Stimulated activated CD4-positive, alpha-beta T cell treated with anti-CD3 and anti-CD28 coated beads, Interleukin-4, amount 100 ng/mL, for 4 hours (primary cell): ENCODE measurements at places on chromosomes 13 and 19.

- DNase-seq, result no peak
Measured at GRCh38 chr13:95073747-95074311, 227.4 kb downstream of the ABCC4 start.

- DNase-seq, result no peak
Measured at GRCh38 chr13:48278806-48279205, 24.7 kb upstream of the RB1 start.

- DNase-seq, result no peak
Measured at GRCh38 chr19:5926641-5927440, 12.8 kb downstream of the CAPS start.

GRCh38 chr19:4425537-4425936 is 23.1 kb downstream of the CHAF1A start:
- no peak for DNase-seq

DNA sequence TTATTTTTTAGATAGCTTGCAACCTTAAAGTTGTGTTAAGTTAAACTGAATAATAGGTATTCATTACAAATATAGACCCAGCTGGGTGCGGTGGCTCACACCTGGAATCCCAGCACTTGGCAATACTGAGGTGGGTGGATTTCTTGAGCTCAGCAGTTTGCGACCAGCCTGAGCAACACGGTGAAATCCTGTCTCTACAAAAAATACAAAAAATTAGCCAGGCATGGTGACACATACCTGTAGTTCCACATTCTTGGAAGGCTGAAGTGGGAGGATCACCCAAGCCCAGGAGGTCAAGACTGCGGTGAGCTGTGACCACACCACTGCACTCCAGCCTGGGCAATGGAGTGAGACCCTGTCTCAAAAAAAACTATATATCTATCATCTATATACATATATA is 386.5 kb downstream of the PCDH17 start:
- DNase-seq, result no peak

DNA sequence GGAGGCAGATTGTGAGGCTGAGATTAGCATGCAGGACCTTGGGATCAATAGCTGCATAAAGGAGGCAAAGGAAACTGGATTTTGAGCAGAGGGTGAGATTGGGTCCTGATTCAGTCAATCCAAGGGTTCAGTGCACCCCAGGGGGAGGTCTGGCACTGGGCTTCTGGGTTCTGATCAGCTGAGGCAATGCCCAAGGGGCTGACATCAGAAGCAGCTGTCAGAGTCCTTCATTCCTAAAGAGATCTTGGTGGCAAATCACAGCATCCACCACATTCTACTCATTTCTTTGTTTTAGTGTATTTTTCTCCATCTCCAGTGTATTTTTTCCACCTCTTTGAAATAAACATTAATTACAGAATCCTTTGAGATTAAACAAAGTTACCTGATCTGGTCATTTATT is 5.4 kb upstream of the LYPD5 start:
- no peak for DNase-seq

DNA sequence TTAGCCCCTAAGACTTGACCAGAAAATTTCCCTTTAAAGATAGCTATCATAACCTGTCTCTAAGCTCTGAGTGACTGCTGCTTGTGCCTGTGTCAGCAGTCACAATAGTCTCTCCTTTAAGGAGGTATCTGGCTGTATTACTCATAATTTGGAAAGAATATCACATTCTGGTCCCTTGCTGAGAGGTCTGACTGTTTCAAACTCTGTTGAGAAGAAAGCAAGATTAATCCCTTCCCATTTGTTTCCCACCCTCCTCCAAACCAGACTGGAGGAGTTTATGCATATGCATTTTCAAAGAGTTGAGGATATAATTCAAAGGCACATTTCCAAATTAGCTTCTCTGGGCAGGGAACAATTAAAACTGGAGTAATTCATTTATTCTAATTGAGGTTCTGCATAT is 2.3 kb downstream of the HTR2A start:
- DNase-seq, result no peak

- DNase-seq, result no peak
Measured at GRCh38 chr13:60448907-60449510, 52.0 kb downstream of the TDRD3 start.

DNA sequence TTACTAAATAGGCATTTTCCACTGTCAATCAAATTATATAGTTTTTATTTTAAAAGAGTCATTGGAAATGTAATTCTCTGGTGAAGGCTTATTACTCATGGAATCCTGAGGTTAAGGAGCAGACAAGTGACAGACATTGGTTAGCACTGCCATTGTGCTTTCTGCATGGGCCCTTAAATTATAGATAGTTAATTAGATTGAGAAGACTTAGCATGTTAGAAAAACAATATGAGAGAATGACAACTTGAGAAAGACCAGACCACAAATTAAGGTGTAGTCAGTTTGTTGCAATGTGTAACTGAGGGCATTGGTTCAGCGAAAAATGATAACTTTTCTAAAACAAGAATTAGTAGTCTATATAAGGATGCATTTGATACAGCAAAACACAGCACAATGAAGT is 195.5 kb downstream of the SLITRK6 start:
- no peak for DNase-seq

DNA sequence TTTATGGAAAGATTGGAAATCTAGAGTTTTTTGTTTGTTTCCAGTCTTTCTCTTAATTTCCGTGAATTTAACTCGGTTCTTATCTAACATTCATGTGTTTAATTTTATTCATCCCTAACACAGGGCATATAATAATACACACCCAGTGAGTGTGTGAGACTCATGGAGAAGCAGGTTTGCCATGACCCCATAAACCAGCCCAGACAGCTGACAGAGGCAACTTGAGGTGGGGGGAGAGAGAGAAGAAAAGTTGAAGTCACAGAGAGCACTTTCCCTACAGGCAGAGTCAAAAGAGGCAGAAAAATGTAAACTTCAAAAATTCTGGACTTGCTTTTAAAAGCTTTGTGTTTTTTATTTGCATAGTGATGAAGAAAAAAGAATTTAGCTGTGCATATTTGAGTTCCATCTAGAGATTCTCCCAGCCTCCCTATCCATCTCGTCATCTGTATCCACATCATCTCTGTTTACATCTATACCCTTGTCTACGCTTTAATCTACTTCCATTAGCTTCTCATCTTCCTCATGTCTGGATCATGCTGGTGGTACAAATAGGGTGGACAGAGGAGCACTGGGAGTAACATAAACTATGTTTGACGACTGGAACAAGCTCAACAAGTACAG is 60.2 kb downstream of the THSD1 start:
- DNase-seq, result no peak

DNA sequence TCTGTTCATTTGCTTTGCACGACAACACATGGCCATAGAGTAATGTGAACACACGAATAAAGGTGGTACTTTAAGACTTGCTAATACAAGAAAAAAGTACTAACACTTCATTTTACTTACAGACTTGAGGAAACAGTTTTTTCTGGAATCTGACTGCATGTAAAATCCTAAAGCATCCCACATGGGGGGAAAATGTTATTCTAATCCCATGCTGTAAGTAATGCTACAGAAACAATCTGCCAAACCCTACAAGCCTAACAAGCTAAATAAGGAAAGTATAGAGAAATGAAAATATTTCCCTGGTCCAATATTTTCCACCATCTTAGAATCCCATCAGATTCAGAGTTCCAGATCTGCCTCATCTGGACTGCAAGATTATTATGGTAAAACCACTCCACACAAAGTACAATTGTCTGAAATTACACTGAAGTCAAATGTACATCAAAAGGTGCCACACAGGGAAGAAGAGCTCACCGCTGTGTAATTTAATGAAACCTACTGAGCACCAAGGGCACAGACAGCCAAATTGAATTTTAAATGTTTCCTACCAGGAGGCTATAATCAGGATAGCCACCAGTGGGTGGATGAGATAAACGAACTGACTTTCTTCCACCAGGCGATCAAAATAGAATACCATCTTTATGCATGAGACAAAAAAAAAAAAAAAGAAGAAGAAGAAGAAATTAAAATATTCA is 22.0 kb downstream of the LHFPL6 start:
- DNase-seq, result no peak

GRCh38 chr13:61486496-61486895 is 70.8 kb upstream of the PCDH20 start:
- no peak for DNase-seq

DNA sequence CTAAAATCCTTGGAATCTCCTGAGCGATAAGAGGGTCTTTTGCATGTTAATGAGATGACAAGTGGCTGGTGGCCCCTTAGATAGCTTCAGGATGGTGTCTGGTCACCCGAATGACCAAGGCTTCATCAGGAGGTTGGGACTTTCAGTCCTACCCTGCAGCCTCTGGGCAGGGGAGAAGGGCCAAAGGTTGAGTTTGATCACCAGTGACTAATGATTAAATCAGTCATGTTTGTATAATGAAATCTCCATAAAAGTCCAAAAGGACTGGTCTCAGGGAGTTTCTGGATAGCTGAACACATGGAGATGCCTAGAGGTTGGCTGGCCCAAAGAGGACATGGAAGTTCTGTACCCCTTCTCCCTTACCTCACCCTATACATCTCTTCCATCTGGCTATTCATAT is 316.2 kb downstream of the MTUS2 start:
- DNase-seq, result no peak

GRCh38 chr19:35592226-35592625 is 6.3 kb downstream of the PMIS2 start:
- DNase-seq, result no peak

- DNase-seq, result no peak
Measured at GRCh38 chr13:101838323-101838722, 385.8 kb downstream of the ITGBL1 start.

DNA sequence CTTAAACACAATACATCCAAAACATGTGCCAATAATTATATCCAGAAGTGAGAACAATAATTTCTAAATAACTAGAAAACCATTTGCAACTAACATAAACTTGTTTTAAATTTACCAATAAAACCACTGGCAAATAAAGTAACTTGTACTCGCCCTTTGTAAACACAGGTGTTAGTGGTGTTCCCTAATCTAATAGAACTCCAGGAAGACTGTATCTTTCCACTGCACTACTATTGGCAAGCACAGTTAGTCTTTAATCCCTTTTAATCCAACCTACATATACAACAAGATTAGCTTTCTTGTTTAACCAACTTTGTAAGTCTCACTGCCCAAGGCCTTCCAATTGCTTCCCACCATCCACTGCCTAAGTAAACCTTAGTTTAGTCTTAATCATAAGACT is 79.5 kb downstream of the PCDH9 start:
- no peak for DNase-seq

- no peak for DNase-seq
Measured at GRCh38 chr13:59677966-59678814, 485.5 kb downstream of the DIAPH3 start.

DNA sequence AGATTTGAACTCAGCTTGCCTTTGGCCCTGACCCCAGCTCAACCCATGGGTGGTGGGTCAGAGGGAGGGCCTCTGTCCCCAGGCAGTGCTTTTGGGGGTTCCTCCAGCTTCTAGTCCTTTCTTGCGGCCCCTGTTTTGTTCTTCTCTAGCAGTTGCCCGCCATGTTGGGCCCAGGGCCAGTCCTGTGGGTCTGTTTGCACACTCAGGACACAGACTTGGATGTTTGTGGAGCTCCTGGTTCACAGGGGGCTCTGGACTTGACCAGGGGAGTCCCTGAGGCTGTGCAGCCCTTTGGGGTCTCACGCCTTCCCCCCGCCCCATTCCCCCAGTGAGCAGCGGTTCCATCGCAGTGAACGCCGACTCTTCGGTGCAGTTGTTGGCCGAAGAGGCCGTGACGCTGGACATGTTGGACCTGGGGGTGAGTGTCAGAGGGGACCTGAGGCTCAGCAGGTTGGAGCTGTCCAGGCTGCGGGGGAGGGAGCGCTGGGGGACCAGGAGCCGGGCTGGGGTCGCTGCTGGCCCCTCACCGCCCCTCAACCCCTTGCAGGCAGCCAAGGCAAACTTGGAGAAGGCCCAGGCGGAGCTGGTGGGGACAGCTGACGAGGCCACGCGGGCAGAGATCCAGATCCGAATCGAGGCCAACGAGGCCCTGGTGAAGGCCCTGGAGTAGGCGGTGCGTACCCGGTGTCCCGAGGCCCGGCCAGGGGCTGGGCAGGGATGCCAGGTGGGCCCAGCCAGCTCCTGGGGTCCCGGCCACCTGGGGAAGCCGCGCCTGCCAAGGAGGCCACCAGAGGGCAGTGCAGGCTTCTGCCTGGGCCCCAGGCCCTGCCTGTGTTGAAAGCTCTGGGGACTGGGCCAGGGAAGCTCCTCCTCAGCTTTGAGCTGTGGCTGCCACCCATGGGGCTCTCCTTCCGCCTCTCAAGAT is 2.5 kb downstream of the ATP5F1D start:
- peak; percentile 80 for DNase-seq

- no peak for DNase-seq
Measured at GRCh38 chr19:12034620-12035019, 859 bp downstream of the ZNF433 start.

DNA sequence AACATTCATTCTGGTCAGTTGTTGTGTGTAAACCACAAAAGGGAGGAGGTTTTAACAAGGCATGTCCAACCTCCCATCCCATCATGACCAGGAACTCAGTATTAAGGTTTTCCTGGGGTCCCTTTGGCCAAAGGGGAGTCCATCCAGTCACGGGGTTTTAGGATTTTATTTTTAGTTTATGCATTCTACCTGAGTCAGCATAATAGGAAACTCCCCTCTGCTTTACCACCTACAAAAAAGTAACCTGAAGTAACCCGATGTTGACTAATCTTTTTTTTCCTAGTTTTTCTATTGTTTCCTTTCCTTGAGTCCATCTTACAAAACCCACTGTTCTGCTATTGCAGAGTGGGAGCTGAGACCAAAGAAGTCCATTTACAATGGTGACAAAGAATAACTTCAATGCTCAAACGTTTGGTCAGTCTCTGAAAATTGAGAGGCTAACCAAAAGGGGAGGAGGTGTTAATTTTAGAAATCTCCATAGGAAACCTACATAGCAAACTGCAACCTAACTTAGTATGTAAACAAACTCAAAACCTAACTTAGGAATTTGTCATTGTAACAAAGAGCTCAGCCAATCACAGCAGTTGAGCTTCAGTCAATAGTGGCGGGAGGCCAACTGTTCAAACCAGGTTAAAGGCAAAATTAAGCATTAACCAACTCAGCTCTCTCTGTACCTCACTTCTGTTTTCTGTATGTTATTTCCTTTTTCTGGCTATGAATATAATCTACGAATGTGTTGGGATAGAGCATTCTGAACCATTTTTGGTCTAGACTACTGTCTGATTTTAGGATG is 1954.1 kb downstream of the PCDH9 start:
- no peak for DNase-seq

- DNase-seq, result peak; percentile 84
Measured at GRCh38 chr19:20077791-20078463, at the start of gene ZNF90. Gene ZNF90 (plus strand): TSS chr19:20078000. CDS start chr19:20078133, 133 bp downstream.

DNA sequence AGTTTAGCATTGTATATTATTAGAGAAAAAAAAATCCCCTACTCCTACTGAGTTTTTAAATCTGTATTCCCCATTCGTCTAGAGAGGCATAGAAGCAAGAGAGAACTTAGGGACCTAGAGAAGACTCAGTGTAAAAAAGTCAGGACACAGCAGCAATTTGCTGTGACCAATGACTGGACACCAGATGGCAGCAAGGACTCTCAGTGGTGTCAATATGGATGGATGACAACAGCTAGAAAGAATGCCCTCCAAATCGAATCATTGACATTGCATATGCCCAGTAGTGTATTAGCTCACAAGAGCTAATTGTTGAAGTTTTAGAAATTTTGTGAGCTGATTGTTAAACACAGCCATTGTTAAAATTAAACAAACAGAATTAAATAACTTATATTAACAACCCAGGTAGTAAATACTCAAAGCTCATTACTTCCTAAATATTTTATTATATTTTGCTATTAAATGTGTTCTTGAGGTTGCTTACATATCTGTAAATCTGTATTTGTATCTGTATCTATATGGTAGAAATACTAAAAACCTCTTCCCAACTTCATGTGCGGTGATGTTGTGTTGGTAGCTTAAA is 43.9 kb downstream of the SIAH3 start:
- DNase-seq, result no peak
